ENCODE measurements at places on chromosomes 16 and 17. TPM values are rescaled to one million over a fixed set of nuclear protein-coding genes. Genes with fewer than 3 reads are reported as not detected.

Gene WNT9B
- not detected for polyA plus RNA-seq

Gene HSD17B2
- not detected for polyA plus RNA-seq

Gene SHPK
- polyA plus RNA-seq = 5.0 TPM

Gene CLEC3A
- polyA plus RNA-seq = not detected

Gene FMNL1
- 1.2 TPM for polyA plus RNA-seq

Gene RAB11FIP4
- polyA plus RNA-seq = 8.8 TPM

Gene ABCC3
- polyA plus RNA-seq = 0.53 TPM

All from cardiac muscle cell (in vitro differentiated cells and primary cell).